GM13977 (cell line): ENCODE measurements at places on chromosomes 2 and 18.

DNA sequence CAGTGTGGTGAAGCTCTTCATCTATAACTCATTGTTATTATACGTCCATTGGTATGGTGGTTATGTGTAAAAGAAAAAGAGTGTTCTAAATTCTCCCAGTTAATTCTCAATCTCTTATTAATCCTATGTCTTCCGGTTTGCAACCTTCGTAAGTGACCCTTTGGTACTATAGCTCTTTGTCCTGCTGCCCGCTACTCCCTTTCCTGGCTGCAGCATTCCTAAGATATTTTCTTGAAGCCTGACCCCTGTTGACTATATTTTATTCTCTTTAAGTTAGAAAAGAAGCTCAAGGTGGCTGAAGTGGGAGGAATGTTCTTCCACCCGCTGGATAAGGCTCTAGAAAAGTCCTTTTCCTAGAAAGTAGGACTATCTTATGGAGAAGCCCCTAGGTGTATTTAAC lies 684.8 kb downstream of the SOCS6 start:
- DNase-seq, result no peak

- DNase-seq, result no peak
These were observed 2.1 kb downstream of the GULP1 start for GRCh38 chr2:188293601-188294351.

DNA sequence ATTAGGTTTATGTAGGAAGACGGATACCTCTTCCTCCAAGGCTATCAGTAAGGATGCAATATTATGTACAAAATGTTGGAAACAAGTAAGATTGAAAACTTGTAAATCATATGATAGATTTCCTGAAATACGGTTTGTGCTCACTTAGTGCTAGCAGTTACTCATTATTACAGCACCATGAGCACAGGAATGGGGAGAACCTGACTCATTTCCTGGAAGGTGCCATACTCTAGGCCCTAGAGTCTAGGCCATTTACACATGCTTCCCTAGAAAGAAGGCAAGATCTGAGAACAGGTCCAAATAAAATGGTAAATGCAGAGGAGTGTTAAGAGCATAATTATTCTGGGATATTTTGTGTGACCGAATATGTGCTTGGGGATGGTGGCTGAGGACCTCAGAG lies 467.7 kb upstream of the CELF4 start:
- no peak for DNase-seq

- no peak for DNase-seq
These were observed 88.9 kb downstream of the TMEM185B start for GRCh38 chr2:120134263-120134662.

GRCh38 chr18:62829936-62830335 lies 114.6 kb downstream of the PHLPP1 start:
- DNase-seq, result no peak

DNA sequence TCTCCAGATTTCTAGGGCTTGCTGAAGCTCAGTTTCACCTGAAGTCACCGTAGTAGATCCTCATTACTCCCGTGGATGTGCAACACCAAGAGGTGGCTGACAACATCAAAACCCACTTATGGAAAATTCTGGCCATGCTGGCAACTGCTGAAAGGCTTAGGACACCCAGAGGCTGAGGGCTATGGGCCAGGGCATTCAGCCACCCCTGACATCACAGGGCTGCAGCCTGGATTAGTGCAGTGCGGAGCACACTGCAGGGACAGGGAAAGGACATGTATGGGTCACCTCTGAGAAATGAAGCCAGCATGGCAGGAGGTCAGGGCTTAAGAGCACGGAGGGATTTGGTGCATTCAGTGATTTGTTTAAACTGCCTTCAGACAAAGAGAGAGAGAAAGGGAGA lies 300.6 kb downstream of the TDRD15 start:
- no peak for DNase-seq

DNA sequence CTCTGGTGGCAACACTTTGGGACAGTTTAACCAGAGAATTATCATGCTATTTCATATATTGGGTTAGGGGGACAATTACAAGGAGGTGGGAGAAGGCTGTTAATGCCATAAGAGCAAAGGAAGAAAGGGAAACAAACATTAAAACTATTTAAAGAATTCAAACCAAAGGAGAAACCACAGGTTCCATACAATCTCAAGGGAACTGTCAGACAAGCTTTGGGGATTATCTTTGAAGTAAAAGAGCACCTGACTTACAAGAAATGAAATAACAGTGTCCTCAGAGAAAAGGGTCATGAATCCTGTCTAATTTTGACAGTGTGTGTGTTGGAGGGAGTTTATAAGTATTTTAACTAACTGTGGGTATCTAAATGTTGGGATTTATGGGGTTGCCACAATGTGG lies 44.4 kb downstream of the CERS6 start:
- DNase-seq, result no peak

DNA sequence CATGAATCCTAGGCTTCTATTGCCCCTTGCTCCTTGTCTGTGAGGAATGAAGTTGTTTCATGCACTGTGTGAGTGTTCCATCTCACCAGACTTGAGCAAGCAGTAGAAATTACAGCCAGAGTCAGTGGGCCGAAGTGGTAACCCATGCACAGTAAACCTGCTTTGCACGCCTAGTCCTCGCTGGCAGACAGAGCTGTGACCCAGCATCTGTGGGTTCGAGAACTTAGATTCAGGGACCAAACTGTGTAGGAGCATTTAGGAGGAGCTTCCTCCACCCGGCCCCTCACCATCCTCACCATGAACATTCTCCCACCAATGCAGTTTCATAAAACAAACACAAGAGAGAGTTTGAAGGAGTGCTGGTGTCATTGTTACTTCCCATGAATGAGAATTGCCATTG lies 21.6 kb upstream of the TEX51 start:
- no peak for DNase-seq

- no peak for DNase-seq
These were observed 2.8 kb downstream of the STAT1 start for GRCh38 chr2:191010887-191011885.

DNA sequence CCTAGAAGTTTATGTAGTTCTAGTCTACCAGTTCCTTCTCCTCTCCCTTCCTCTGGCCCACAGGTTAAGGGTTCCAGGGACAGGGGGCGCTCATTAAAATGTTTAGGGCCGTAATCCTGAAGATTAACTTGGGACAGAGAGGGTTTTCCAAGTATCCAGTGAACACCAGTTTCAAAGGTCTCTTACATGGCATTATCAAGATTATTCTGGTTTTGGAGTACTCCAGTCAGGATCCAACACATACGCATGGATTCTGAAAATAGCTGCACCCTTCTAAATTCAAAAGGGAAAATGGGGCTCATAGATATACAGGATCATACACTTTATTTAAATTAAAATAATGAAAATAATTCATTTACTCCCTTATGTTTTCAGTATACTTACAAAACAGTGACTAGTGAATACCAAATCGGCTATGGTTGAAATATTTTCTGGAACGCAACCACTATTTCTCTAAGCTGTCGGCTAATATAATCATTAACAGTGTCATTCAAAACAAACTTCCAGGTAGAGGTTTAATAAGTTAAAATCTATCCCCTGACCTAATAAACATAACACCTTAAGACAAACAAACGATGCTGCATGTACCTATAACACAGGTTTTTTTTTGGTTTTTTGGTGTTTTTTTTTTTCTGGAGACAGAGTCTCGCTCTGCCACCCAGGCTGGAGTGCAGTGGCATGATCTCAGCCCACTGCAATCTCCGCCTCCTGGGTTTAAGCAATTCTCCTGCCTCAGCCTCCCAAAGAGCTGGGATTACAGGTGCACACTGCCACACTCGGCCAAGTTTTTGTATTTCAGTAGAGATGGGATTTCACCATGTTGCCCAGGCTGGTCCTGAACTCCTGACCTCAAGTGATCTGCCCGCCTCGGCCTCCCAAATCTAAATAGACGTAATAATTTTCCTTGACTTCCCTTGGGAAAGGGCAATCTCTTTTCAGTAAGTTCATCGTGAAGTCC lies 44.7 kb downstream of the MGAT4A start:
- no peak for DNase-seq

- DNase-seq, result no peak
These were observed 468.2 kb upstream of the ST6GAL2 start for GRCh38 chr2:107354175-107354574.

DNA sequence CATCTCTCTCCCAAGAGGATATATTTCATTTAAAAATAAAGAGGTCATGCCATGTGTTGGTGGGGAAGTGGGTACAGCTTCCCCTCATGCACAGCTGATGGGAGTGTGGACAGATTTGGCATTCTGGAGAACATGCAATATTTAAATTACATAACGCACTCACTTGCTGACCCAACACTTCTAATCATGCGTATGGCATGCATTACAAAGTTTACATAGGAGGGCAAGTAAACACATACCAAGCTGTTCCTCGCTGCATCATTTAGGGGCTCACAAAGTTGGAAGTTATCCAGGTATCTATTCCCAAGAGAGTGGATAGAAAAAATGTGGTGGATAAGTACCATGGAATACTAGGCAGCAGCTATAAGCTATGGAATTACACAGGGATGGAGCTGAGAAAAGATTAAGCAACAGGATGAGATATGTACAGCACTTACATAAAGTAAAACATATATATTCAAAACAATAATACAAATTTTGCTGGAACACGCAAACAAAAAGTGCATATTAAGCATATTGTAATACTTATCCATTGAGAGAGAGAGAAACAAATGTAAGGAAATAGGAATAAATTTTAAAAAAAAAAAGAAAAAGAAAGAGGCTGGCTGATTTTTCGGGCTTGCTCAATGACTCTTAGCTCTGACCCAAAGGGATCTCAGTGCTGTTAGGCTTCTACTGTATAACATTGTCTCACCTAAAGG lies 11.0 kb downstream of the CYP1B1 start:
- DNase-seq, result no peak

DNA sequence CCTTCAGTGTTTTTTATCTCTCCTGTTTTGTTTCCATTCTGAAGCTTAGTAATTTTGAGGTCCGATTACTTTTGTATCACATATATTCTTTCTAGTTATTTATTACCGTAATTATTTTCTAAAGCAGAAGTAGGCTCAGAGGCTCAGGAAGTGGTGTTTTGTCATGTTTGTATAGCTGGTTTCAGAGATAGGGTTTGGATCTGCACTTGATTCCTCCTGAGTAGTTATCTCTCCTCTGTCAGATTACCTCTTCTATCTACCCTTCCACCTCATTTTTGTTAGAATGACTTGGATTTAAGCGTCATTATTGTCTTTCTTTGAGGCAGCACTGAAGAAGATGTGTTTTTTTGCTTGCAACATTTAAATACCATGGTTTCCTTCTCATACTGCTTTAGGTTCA lies 95.4 kb downstream of the MTA3 start:
- no peak for DNase-seq

DNA sequence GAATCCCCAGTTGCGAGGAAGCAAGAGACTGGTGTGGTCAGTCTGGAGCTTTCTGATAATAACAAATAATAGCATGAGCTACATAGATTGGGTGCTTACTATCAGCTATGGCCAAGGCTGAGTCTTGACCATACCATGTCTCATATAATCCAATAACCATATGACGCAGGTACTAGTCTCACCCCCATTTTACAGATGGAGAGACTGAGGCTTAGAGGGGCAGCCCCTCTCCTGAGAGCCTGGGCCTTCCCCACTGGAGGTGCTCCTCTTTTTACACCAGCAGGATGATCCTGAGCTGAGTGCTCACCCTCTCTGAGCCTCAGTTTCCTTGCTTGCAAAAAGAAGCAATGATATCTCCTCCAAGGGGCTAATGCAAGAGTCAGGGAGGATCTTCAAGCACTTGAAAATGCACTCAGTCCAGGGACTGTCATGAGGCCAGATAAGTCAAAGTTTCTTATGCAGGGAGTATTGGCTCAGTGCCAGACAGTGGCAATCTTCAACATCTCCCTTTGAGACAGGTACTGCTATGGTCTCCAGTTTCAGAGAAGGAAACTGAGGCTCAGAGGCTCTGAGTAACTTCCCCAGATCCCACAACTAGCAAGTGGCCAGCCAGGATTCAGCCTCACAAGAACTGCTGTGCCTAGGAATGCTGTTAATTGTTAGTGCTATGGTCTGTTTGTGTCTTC lies 149.7 kb downstream of the TFCP2L1 start:
- DNase-seq, result no peak

DNA sequence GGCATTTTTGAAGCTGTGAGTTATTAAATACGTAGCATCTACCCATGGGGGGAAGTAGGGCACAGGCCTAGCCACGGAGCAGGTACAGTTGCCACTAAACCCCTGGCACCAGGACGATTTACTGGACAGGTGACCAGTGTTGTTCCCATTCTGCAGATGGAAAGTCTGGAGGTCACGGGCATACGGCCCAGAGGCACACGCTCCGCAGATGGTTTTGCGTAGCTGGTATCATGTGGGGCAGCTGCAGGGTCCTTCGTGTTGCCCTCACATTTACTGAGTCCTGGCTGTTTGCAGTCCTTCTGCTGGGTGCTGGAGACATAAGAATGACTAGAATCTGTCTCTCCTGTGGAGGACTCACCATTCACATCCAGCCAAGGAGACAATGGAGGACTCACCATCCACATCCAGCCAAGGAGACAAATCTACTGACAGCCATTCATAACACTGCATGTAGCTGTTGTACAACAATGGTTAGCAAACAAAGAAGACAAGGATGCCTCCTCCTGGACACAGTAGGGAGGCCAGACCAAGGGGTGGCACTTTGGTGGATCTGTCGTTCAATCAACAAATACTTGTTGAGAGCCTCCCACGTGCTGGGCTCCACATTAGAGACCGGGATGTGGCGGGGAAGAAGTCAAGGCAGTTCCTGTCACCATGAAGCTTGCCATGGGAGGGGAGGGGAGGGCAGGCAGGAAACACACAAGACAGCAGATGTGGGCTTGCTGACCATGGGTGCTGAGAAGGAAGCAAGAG lies 24.9 kb downstream of the TWIST2 start:
- DNase-seq, result no peak

- DNase-seq, result no peak
These were observed 883.2 kb downstream of the SLC4A3 start for GRCh38 chr2:220510668-220511067.

DNA sequence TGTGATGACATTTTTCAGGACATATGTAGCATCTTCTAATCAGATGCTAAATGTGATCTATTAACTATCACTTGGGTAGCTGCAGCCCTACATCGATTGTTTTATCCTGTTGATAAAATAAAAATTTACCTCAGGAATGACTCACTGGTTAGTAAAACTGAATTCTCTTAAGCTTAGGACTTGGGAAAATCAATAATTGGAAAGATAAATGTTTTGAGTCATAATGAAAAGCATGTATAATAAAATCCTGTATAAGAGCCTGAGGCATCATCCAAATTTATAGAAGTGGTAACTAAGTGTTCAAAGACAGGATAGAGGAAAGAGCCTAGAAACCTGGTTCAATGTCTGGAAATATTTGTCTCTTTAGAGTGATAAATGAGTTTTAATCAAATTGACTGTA lies 168.1 kb upstream of the VWC2L start:
- DNase-seq, result no peak

- DNase-seq, result no peak
These were observed 19.8 kb downstream of the DHRS9 start for GRCh38 chr2:169089182-169089581.

- DNase-seq, result no peak
These were observed 7.4 kb upstream of the DUSP19 start for GRCh38 chr2:183070942-183071844.

DNA sequence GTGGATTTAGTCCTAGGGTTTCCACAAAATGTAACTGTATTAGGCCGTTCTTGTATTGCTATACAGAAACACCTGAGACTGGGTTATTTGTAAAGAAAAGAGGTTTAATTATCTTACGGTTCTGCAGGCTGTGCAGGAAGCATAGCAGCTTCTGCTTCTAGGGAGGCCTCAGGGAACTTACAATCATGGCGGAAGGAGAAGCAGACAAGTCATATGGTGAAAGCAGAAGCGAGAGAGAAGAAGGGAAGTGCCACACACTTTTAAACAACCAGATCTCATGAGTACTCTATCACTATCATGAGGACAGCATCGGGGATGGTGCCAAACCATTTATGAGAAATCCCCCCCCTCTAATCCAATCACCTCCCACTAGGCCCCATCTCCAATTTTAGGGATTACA lies 9.5 kb upstream of the CCDC68 start:
- no peak for DNase-seq
